Temporal lobe (tissue), 4 donors: ENCODE measurements at places on chromosomes 3 and 15. TPM values are rescaled to one million over a fixed set of nuclear protein-coding genes. Genes with fewer than 3 reads are reported as not detected.

Gene XIRP1
- not detected for total RNA-seq

Gene RBMS3
- 7.6 TPM for total RNA-seq

Gene SLC30A4
- total RNA-seq = 22.9 TPM

Gene CISH
- total RNA-seq = 0.74 TPM

Gene DZIP1L
- total RNA-seq = 4.9 TPM

Gene HEG1
- total RNA-seq = 15.0 TPM

Gene CASR
- not detected for total RNA-seq

Gene RTP3
- total RNA-seq = not detected

Gene LRCH3
- total RNA-seq = 86.8 TPM

Gene PP2D1
- total RNA-seq = not detected

Gene TEX55
- total RNA-seq = not detected

Gene CNTN3
- total RNA-seq = 28.3 TPM

Gene GALNT15
- 2.2 TPM for total RNA-seq

Gene SLC51A
- 0.49 TPM for total RNA-seq
